Adipocyte (in vitro differentiated cells): ENCODE measurements at places on chromosomes 5 and 9.

DNA sequence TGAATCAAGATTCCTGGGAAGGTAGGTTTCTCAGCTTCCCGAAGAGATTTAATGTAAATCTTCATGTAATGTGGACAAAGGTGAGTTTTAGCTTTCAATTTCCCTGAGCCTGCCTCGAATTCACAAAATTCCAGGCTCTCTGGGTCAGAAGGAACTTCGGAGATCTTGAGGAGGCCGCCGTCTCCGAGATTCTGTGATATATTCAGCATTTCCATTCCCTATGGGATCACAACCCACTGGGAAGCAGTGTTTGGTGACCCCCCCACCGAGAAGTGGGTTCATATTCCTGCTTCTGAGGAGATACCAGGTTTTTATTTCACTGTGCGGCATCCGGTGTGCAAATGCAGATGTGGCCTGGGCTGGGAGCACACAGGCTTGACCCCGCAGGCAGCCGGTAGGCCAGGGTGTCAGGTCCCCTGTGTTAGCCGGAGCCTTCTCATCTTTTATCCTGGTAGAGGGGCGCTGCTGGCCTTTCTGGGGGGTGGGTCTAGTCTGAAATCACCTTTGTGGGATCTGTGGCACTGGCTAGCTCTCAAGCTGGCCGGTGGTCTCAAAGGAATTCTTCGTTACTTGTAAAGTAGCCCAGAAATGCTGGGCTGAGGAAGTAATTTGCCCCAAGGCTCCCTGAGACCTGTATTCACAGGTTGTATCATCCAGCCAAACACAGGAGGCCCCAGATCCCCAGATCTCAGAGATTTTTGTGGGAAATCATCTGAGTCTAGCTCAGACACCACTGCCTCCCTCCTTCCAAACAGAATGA lies 1.4 kb downstream of the PLEKHG4B start:
- DNase-seq, result no peak

- no peak for DNase-seq
Measured at GRCh38 chr5:90849939-90850338, 291.3 kb downstream of the ADGRV1 start.

- peak; percentile 91 for DNase-seq
Measured at GRCh38 chr5:59810041-59810440, 83.5 kb downstream of the PDE4D start.

DNA sequence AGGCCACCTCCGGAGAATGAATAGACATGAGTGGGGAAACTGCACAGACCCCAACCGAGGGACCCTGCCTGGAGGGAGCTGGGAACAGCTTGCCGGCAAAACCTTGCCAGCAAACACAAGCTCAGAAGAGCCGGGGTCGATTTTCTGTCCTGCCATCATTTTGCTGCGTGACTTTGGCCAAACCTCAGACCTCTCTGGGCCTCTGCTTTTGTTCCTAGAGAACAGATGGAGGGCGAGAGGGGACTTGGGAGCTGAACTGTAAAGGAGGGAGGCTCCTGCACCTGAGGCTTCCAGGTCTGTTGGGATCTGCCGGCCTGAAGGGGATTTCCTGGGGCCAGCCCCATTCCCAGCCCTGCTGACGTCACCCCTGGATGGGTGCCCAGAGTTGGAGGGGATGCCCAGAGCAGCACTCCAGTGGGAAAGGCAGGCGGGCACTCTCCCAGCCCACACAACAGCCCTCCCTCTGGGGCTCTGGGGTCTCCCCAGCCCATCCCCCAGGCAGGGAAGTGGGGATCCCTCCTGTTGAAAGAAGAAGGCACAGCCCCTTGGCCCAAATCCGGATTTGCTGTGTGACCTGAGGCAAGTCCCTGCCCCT lies 40.4 kb upstream of the SYNPO start:
- DNase-seq, result peak; percentile 77

- no peak for DNase-seq
Measured at GRCh38 chr5:30343707-30344106, 849.8 kb upstream of the CDH6 start.

DNA sequence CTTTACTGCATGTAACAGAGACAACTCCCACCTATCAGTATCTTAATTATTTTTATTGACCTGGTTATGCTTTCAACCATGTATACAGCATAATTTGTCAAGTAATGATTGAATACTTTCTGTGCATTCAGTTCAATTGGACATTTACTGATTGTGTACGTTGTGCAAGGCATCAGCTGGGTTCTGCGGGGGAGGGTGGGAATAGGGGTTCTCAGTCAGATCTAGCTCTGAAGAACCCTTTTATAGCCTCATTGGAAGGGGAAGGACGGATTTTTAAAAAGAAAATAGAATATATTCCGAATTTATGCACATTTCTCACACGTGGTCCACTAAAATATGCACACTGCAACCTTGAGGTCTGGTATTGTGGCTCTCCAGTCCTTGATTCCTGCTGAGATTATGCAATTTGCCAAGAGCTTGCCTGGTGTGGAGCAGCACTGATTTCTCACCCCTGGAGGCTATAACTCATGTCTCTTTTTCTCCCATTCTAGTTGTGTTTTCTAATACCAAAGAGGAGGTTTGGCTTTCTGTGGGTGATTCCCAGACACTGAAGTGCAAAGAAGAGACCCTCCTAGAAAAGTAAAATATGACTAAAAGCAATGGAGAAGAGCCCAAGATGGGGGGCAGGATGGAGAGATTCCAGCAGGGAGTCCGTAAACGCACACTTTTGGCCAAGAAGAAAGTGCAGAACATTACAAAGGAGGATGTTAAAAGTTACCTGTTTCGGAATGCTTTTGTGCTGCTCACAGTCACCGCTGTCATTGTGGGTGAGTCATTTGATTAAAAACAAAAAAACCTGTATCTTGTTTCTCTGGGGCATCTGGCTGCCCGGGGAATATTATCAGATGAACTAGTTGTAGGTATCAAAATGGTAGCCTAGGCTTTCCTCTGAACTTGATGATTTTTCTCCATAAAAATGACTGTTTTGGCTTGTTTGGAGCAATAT lies 1.7 kb downstream of the SLC1A3 start:
- peak; percentile 3 for DNase-seq

- no peak for DNase-seq
Measured at GRCh38 chr9:114370251-114370967, 17.4 kb downstream of the AKNA start.

GRCh38 chr5:39223565-39224156 lies 4.3 kb upstream of the FYB1 start:
- no peak for DNase-seq

- DNase-seq, result no peak
Measured at GRCh38 chr5:156800929-156801328, 49.2 kb upstream of the PPP1R2B start.

DNA sequence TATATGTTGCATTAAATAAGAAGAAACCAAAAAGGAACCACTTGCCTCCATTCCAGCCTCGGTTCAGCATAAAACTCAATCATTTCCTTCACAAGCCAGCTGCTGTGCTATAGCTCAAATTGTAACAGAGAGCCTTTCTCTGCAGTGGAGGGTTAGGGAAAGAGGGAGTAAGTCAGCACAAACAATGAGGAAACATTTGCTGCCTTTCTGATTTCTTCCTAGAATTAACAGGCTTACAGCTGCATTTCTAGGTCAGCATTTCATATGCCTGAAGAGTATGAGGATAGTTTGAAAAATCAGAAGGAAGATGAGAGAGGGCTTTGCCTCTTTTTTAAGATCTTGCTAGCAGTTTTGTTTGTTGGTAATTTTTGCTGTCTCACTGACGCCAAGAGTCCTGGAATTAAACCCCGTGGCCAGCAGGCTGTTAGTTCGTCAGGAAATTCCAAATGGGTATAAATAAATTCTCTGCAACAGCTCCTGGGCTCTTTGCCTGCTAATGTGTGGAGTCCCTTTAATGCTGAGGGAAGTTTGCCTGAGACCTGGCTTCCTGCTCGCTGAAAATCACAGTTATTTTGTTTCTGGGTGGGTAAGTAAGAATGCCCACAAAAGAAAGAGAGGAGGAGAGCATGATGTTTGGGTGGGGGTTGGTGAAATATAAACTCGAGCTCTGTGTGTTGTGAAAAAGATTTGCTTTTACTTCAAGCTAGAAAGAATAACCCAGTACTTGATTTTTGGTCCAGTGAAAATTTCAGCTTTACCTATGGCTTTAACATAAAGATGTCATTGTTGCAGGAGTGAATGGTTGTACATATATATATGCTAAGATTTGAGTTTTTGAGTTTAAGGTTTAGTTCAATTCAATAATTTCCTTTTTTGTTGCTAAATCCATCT lies 148.1 kb upstream of the DMRT1 start:
- DNase-seq, result peak; percentile 78

DNA sequence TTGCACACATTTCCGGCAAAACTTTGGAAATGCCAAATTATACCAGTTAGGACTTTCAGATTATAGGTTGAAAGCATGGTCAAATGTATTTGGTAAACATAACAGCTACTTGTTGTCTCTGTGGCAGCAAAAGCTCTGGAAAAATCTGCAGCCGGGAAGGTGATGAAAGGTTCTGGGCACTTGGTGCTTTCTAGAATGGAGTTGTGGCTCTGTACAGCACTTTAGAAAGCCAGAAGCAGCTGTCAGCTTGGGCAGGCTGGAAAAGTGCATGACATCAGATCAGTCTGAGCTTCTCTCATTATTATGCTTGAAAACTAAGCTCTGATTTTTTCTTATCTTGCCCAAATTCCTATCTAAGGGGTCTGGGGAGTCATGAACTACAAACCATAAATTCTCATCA lies 118.6 kb upstream of the MAST4 start:
- DNase-seq, result no peak

DNA sequence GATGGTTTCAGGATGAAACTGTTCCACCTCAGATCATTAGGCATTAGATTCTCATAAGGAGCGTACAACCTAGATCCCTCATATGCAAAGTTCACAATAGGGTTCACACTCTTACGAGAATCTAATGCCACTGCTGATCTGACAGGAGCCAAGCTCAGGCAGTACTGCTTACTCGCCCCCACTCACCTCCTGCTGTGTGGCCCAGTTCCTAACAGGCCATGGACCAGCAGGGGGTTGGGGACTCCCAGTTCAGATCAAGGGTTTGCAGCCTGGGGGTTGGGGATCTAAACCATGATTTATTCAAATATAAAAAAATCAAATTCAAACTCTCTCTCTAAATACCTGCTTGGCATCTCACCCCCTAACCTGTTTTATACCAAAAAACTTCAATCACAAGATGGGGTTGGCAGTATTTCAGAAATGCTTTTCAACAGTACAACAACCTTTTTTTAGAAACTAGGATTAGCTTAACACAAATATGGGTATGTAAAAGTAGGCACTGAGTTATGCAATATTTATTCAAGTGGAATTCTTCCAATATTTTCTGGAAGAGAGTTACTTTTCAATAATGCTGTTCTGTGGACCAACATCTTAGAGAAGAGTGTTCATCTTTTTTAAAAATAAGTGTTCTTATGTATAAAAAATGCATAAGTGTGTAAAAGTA lies 30.1 kb upstream of the SLC12A2 start:
- peak; percentile 68 for DNase-seq

DNA sequence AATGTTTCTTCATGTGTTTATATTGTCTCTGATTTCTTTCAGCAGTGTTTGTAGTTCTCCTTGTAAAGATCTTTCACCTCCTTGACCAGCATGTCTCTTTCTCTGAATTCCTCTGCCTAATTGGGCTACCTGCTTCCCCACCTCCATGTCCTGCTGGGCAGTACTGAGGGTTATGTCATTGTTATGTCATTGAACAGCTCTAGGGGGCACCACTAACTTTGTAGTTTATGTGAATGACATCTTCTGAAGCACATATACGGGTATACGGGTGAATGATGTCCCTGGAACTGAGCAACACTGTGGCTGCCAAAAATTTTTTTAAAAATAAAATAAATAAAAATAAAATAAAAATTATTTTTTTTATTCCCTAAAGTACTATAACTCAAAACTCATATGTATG lies 16.9 kb upstream of the SNCAIP start:
- no peak for DNase-seq

DNA sequence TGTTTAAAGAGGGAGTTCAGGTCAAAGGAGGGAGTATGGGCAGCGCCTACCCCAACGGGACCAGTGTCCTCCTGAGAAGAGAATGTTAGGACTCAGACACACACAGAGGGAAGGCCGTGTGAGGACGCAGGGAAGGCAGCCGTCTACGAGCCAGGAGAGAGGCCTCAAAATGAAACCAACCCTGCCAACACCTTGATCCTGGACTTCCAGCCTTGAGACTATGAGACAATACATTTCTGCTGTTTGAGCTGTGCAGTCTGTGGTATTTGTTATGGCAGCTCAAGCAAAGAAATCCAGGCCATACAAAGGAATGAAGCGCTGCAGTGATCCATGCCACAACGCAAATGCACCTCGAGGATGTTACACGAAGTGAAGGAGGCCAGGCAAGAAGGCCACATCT lies 97.9 kb downstream of the COL23A1 start:
- no peak for DNase-seq

- peak; percentile 77 for DNase-seq
Measured at GRCh38 chr9:91758491-91758981, 191.5 kb downstream of the ROR2 start.

DNA sequence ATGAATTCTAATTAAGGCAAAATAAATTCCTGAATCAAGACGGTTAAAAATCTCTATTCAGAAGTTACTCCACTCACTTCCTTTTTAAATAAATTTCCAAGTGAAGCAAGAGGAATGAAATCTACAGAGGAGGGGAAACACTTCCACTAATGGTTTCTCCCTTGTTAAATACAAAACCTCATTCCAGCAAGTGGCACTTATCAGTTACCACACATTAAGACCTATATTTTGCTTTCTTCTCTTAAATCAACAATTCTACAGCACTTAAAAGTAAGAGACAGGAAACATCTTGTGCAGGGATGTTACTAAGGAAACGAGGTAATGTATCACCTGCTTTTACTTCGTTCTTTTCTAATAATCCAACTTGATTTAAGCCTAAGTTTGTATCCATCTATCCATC lies 172.6 kb downstream of the RAPGEF6 start:
- no peak for DNase-seq

GRCh38 chr9:131619680-131620079 lies 74.4 kb downstream of the PRRT1B start:
- DNase-seq, result no peak

GRCh38 chr5:174690271-174690670 lies 34.1 kb upstream of the MSX2 start:
- no peak for DNase-seq

GRCh38 chr9:129640871-129641749 lies 841 bp downstream of the ASB6 start:
- peak; percentile 24 for DNase-seq

DNA sequence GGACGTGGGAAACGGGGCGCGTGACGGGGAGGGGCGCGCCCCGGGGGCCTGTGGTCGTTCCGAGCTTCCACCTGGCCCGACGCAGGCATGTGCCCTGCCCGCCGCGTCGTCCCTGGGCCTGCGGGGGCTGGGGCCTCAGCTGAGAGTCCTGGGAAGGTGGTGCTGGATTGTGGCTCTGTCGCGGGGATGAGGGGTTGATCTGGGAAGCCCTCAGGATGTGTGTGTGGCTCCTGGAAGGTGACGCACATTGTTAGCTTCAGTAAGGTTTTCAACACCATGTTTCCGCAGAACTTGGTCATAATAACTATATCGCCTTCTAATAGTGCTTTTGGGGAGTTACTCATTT lies 589.1 kb downstream of the MTRR start:
- DNase-seq, result no peak

GRCh38 chr9:120714088-120714845 lies at the start of gene MEGF9:
Gene MEGF9 (minus strand): TSS chr9:120714470. CDS start chr9:120714358, 112 bp downstream.
- DNase-seq, result peak; percentile 99
